Fibroblast of skin of right biceps (primary cell): ENCODE measurements at places on chromosomes 11 and 22.

GRCh38 chr22:25772288-25772687 is 30.3 kb downstream of the MYO18B start:
- DNase-seq = no peak

DNA sequence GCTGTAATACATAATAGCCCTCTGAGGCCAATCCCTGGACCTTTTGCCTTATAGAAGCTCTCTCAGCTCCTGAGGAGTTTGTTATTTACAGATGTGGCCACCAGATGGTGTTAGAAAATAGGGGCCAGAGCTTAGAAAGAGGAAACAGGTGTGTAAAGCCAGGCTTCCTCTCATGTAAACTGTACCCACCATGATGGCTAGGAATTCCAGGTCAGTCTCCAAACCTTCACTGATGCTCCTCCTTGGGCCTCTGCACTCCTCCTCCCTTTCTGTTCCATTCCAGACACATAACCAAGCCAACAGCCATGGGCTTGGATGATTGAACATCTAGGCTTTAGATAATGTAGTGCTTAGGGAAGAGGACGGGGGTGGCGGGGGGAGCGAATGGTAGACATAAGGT is 39.7 kb downstream of the USP35 start:
- DNase-seq = peak; percentile 54

DNA sequence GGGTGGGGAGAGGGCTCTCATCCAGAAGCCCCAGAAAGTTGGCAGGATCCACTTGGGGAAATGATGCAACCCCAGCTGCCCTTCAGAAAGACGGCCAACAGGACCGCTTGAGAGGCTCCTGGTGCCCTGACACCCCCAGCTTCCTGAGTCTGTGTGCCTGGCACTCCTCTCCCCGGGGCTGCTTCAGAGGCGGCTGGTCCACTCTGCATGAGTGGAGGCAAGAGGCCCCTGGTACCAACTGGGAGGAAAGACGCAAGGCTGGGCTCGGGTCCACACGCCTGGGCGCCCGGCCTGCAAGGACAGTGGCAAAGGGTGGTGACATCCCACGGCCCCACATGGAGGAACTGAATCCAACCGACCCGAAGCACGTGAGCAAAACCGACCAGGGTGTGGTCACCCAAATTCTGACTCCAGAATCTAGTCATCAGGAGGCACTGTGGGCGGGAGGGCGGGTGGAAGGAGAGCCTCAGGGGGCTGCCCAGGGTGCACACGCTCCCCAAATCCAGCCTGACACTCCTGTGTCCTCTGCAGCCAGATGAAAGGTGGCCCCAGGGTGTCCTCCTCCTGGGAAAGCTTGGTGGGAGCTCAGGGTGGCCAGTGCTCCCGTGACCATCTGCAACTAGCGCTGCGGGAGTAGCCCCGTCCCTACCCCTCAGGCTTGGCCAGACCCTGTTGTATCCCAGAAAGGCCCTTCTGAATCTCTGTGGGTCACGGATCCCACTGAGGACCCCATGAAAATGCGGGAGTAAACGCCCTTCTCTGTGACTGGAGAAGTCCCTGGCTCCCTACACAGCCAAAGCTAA is 3.7 kb downstream of the RNH1 start:
- DNase-seq = peak; percentile 21

GRCh38 chr11:109241988-109242536 is 179.9 kb upstream of the C11orf87 start:
- DNase-seq = no peak

GRCh38 chr11:131392528-131393255 is 22.3 kb downstream of the NTM start:
- peak; percentile 22 for DNase-seq

GRCh38 chr11:131185915-131186314 is 184.5 kb upstream of the NTM start:
- DNase-seq = no peak

- DNase-seq = no peak
Measured at GRCh38 chr11:133810766-133811165, 34.5 kb downstream of the SPATA19 start.

GRCh38 chr22:26800858-26801257 is 143.5 kb downstream of the MIAT start:
- DNase-seq = peak; percentile 43

DNA sequence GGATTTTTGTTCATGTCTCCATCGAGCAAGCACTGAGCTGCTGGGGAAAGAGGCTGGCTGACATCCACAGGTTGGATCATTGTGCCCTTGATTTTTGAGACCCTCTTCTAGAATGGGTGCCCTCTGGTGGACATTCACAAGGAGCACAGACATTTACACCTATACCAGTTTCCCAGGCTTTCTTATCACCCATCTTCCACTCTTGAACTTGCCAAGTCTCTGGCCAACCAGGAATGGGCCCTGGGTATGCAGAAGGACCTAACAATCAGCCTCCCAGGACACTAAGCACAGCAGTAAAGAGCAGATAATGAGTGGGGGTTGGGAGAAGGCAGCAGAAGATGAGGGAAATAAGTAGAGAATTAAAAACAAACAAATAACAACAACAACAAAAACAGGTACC is 5.7 kb upstream of the INTS4 start:
- peak; percentile 67 for DNase-seq

GRCh38 chr11:73473252-73473651 is 97.1 kb downstream of the RELT start:
- DNase-seq = no peak

- no peak for DNase-seq
Measured at GRCh38 chr11:117189191-117189940, 9.8 kb upstream of the TAGLN start.
